ENCODE measurements at places on chromosomes 5 and 9.

GRCh38 chr5:33321026-33321425 is 119.7 kb upstream of the TARS1 start:
- DNase-seq = no peak

DNA sequence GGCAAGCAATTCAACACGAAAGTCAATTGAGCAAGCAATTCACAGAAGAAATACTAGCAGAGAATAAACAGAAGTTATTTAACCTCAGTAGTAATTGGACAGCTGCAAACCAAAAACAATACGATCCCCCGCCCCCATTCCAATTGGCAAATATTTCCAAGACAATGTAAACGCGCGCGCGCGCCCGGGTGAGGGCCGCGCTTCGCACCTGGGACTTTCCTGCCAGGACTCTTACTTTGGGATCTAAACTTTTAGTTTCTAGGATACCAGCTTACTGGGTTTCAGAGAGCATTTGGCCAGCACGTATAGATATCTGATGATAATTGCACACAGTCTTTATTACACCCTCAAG is 8.6 kb downstream of the RUFY1 start:
- peak; percentile 87 for DNase-seq

GRCh38 chr5:24059716-24060115 is 552.3 kb downstream of the PRDM9 start:
- DNase-seq = no peak

GRCh38 chr9:15475923-15476536 is 34.7 kb downstream of the PSIP1 start:
- DNase-seq = no peak

DNA sequence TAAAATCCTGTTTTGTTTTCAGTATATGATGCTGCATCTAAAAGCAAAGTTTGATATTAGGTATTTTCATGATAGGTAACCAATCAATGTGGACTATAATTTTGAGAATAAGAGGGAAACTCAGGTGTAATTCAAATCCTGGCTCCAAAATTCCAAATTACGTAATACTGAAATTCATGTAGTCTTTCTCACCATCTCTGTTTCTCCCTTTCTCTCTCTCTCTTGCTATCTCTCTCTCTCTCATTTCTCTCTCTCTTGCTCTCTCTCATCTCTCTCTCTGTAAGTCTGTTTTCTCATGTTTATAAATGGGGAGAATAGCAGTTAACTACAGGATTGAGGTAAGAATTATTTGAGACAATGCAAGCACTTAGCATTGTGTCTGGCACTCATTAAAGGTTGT is 401.1 kb upstream of the TLE4 start:
- DNase-seq = no peak

DNA sequence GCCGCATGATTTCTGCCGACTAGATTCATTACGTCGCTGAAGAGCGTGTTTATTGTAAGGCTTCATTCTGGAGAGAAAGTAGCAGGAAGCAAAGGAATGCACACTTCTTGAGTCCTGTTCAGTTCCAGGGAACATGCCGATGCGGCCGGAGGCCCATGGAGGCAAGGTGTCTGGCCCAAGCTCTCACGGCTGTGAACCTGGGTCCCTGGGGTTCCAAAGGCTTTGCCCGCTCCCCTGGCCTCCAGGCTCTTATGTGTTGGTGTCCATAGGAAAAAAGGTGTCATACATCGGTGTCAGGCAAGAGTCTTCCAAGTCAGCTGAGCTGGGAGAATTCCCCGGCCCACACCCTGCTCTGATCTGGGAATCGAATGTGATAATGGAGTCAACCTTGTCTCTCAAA is 64.7 kb downstream of the WWC1 start:
- DNase-seq = no peak

- DNase-seq = no peak
These were observed 6.2 kb downstream of the ZER1 start for GRCh38 chr9:128765499-128765898.

- no peak for DNase-seq
These were observed 20.2 kb downstream of the GRAMD2B start for GRCh38 chr5:126443374-126443851.

GRCh38 chr9:130522233-130522808 is 57.1 kb upstream of the FUBP3 start:
- no peak for DNase-seq

DNA sequence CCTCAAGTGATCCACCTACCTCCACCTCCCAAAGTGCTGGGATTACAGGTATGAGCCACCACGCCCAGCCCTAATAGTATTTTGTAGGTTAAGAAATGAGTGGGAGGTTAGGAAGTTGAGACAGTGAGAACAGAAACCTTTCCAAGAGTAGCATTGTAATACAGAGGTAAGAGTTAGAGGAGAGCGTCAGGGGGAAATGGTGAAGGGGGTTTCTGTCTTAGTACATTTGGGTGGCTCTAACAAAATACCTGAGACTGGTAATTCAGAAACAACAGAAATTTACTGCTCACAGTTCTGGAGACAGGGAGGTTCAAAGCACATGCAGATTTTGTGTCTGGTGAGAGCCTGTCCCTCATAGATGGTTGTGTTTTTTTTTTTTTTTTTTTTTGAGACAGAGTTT is 18.8 kb downstream of the SMIM3 start:
- DNase-seq = no peak

DNA sequence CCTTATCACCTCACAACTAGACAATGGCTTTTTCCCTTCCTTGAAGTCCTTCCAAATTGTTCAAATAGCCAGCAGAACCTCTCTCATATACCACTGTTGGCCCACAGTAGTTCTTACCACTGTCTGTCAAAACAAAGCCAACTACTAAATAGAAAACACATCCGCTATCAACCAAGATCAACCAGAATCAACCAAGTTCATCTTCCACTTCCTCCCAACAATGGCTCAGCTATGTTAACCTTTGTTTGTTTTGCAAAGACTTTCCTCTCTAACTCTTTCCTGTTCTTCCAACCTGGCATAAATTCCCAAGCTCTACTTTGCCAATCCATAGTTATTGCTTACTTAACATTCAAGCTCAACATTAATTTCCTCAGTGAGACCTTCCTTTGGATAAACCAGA is 15.2 kb downstream of the ELL2 start:
- no peak for DNase-seq

DNA sequence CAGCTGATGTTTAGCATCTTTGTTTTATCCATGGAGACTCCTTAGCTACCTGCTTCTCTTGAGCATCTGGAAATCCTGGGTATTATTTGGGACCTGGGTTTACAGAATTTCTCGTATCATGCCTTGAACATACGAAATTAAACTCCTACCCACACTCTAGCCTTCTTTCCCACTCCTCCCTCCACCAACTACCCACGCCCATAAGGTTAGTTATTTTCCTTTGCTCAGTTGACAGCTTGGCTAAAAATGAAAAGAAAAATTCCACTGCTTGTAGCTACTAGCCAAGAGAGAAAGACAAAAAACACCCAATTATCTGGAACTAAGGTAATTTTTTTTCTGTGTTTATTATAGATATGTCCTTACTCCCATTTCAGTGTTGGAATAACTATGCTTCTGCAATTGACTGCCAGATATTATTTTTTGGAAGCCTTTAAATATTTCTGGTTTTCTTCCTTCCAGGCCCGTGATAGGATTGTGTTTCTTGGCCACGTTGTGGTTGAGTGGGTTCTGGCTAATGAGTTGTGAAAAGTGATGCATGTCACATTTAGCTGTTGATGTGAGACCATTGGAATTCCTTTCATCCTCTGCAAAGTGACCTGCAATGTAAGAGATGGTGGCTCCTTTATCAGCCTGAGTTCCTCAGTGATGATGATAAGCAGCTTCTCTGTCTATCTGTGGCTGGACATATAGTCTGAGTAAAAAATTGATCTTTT is 308.1 kb downstream of the LRRC70 start:
- DNase-seq = peak; percentile 15

DNA sequence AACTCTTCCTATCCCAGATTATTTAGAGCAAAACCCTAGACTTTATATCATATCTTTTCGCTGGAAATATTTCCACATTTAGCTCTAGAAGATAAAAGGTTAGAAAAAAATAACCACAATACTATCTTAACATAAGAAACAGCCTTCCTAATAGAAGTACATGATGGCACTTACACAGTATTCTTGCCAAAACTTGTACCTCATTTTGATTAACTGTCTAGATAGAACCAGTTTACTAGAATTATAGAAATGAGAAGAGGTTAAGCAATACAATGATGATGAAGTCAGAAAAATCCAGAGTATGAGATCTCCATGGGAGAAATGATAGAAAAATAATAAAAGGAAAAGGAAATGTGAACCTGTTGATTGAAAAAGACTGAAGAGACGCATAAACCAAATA is 63.1 kb downstream of the SLC12A2 start:
- no peak for DNase-seq

- no peak for DNase-seq
These were observed 487.2 kb downstream of the SPATA31D1 start for GRCh38 chr9:82475584-82476301.

GRCh38 chr9:104238668-104239067 is 144.6 kb downstream of the SMC2 start:
- no peak for DNase-seq

- DNase-seq = peak; percentile 44
These were observed 86.5 kb upstream of the CCDC180 start for GRCh38 chr9:97220894-97221477.

DNA sequence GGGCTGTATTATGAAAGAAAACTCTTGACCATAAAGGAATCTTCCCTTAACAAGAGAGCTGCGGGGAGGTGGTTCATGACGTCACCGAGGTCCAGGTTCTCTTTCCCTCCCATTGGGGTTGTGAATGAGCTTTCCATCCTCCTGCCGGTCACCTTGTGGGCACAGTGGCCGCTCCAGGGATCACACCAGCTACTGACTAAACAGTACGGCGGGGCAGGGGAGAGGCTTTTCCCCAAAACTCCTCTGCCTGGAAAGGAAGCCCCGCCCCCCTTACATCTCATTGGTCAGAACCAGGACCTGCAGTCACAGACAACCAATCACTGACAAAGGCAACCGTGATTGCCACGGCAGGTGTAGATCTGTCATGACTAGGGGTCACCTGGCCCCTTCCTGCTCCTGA is 35.6 kb downstream of the ROR2 start:
- no peak for DNase-seq

DNA sequence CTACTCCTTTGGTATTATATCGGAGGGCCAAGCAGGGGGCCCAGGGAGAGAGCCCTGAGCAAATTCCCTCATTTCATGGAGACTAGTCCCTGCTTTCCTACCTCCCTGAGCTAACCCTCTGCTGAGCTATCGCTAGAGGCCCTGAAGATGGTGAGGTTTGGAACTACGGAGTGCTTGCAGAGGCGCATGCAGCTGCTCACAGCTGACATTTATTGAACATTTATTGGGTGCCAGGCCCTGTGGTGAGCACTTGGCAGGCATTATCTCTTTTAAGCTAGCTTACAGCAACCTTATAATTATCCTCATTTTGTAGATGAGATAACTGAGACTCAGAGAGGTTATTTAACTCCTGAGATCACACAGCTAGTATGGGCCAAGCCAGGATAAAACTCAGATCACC is 9.8 kb downstream of the FAT2 start:
- no peak for DNase-seq

DNA sequence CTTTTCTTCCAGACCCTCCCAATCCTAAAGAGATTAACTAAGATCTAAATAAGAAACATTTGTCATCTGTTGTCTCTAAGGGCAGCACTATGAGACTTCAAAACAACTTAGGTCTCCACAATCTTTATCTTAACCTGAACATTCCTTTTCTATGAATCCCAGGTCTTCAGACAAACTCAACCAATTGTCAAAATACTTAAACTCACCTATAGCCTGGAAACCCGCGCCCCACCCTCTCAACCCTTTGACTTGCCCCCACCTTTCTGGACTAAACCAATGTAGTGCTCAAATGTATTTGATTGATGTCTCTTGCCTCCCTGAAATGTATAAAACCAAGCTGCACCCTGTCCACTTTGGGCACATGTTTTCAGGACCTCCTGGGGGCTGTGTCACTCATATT is 76.5 kb upstream of the DMRT1 start:
- no peak for DNase-seq

- no peak for DNase-seq
These were observed 21.9 kb downstream of the KDM4C start for GRCh38 chr9:6779417-6780241.

GRCh38 chr5:74499256-74500050 is 141.1 kb downstream of the ENC1 start:
- no peak for DNase-seq

DNA sequence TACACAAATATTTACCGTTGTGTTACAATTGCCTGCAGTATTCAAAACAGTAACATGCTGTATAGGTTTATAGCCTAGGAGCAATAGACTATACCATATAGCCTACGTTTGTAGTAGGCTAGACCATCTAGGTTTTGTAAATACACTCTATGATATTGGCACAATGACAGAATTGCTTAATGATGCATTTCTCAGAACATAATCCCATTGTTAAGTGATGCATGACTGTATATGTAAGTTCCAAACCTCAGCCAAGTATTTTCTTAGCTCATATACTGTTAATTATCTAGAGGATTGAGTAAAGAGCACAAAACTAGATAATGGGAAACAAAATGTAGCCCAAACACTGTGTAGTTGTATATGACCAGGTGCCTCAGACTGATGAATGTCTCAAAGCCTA is 220.1 kb downstream of the ANXA1 start:
- DNase-seq = no peak

- no peak for DNase-seq
These were observed 176.4 kb upstream of the CCNG1 start for GRCh38 chr5:163260961-163261360.

DNA sequence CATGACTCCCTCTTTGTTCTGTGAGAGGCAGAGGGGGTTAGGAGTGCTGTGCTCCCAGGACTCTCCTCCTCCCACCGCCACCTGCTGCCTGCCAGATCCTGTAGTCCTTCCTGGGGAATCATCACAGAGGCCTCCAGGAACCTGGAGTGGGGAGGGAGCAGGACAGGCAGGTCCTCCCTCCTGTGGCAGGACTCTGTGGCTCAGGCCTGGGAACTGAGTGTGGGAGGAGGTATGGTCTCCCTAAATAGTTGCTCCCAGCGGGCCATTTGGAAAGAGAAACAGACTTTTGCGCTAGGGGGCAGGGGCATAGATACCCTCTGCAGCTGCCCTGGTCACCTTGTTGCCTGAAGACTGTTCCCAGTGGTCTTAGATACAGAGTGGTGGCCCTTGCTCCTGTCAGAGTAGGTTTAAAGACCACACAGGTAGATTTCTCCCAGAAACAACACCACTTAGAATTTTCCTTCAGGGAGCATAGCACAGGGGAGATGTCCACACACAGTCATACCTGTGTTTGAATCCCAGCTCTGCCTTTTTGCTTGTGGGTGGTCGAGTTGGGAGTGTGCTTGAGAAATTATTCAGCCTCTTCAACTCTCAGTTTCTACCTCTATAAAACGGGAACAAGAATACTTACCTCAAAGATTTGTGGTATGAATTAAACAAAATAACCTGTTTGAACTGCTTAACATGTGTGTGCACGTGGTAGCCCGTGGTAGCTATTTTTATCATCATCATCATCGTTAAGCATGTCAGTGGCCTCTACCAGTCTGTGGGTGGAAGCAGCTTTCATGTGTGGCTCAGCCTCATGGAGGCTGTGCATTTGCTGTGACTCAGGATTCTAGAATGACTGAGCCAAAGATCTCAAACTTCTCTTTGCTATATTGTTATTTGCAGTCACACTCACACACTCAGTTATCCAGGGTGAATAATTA is 55.8 kb downstream of the SLC22A5 start:
- no peak for DNase-seq

GRCh38 chr5:171425596-171426244 is 6.3 kb downstream of the FGF18 start:
- no peak for DNase-seq

- DNase-seq = no peak
These were observed 15.6 kb upstream of the IL12B start for GRCh38 chr5:159345861-159346260.
